ENCODE measurements at places on chromosomes 12 and 14.

DNA sequence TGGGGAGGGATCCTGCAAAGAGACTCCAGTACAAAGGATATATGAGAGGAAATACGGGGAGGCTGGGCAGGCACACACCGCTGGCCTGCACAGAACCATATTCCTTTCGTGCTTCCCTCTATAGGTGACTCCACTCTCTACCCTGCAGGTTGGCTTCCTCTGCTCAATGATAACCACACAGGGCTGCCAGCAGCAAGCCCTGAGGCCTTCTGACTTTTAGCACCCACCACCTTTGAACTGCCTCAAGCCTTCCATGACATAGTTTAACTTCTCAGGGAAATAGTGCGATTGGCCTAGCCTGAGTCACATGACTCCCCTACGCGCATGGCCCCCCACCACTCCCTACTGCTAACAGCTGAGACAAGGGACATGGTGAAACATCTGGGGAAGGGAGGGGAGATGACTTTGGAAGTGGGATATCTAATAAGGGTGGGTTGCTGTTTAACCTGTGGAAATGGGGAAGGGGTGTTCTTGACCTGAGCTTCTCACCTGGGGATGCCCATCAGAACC is 3.0 kb upstream of the FOXN3 start:
- DNase-seq, result no peak

DNA sequence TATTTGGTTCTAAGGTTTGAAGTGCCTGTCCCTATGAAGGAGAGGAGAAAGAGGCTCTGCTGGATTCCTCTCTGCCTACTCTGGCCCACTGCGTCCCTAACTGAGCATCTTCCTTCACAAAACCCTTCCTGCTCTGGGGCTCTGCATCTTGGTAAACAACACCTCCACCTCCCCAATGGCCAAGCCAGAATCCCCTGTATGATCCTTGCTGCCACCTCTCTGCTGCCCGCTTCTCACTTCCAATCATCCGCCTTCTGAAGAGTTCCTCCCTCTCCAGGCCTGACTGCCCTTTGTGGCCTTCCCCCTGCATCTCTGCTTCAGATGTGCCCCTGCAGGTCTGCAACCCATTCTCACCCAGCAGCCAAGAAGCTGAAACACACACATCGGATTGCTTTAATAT is 110.6 kb upstream of the RPH3A start:
- no peak for DNase-seq

GRCh38 chr12:109572506-109572845 is 828 bp downstream of the MMAB start:
- DNase-seq, result no peak

- no peak for DNase-seq
These were observed 117.5 kb upstream of the EVL start for GRCh38 chr14:99947695-99948094.

DNA sequence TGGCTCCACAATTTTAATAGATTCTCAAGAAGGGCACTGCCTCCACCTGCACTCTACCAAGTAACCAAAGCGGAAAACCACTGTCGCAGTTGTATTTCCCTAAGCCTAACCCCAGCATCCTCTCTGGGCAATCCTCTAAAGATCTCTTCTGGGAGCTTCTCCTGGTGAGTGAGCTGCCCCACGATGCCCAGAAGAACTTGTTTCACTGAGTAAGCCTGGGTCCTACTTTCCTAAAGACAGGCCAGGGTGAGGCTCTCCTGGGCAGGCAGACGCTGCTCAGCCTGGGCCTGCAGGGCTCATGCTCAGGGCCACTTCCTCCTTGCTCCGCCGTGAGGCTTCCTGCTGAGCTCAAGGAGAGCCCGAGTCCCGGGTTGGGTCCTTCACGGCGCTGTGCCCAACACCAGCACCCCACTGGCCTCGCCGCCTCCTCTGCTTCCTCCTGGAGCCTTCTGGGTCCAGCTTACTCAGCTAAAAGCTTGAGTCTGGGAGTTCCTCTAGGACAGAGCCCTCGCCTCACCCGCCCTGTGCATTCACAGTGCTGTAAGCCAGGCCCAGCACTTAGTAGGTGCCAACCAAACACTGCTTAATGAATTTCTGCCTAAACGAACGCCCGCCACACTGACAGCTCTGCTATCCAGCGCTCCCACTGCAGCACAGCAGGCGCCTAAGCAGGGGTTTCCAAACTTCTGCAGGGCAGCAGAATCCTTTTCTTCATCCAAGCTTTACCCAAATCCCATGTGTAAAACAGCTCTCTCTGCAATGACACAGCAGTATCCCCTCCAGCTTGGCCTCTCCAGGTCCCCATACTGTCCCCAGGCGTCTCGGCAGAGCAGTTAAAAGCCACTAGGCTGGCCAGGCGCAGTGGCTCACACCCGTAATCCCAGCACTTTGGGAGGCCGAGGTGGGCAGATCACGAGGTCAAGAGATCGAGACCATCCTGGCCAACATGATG is 5.7 kb downstream of the RAB35 start:
- no peak for DNase-seq

DNA sequence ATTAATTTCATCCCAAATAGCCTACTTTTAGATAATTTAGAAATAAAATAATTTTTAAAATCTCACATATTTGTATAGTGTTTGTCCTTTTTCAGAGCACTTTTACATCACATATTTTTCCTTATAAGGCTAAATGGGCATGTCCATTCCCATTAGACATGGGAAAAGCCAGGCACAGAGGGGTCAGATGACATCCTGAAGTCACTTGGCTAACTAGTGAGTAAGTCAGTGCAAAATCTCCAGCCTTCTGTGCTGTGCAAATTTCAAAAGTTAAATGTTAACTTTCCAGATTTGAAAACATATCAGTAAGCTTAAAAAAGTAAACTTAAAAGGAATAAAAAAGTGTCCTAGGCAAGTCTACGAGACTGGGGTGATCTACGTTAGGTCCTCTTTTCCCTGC is 117.4 kb downstream of the EMP1 start:
- peak; percentile 24 for DNase-seq

DNA sequence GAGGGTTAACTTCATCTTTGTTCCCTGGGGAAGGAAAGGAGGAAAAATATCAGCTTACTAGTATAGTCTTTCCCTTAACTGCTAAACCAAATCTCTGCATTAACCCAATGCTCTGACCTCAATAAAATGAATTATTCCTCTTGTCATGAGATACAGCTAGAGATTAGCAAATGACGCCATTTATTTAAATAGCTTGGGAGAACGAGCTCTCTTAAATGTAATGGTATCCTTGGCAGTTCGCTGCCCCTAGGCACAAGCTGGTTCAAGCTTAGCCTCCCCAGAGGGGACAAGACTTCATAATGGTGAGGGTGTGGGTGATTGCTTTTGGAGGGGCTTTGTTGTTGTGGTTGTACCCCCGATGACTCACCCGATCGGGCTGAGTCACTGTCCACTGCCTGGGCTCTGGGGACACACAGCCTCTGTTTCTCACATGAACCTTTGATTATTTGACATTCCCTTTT is 19.6 kb downstream of the FNTB start:
- DNase-seq, result no peak
